ENCODE measurements at places on chromosomes 2 and 18.

GRCh38 chr18:22514655-22515054, 96.9 kb upstream of the CTAGE1 start:
- DNase-seq: no peak

GRCh38 chr2:174570318-174570958, 27.2 kb downstream of the WIPF1 start:
- DNase-seq: no peak

GRCh38 chr2:28810384-28811285, at the start of gene SPDYA:
TSS of gene SPDYA (plus strand) at chr2:28810834. CDS start at chr2:28816015, 5,181 bp downstream.
- no peak for DNase-seq

- DNase-seq: no peak
Observed at GRCh38 chr2:231683292-231684235, 24.8 kb upstream of the PTMA start.

- no peak for DNase-seq
Observed at GRCh38 chr2:113200236-113200635, 26.5 kb downstream of the PSD4 start.

- DNase-seq: no peak
Observed at GRCh38 chr2:38259311-38259710, 117.8 kb downstream of the ATL2 start.

GRCh38 chr2:236337465-236338325, 73.5 kb upstream of the ASB18 start:
- no peak for DNase-seq

- DNase-seq: no peak
Observed at GRCh38 chr2:204505946-204506345, 39.3 kb upstream of the PARD3B start.

- no peak for DNase-seq
Observed at GRCh38 chr2:236802862-236803261, 233.2 kb downstream of the ACKR3 start.

DNA sequence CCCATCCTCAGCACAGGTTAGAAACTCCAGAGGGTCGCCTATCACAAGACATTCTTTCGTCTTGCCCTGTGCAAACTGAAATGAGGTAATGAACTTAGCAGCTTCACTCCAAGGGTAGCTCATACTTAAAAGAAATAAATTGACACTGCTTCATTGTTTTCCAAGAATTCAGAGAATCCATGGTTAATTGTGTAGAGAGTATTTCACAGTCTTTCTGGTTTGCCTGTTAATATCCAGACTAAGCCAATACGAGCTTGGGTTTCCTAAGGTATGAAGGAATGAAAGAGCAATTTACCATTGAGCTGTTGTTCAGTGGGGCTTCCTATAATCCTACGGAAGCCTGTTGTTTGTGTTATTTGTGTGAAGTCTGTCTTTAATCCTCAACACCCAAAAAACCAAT, 58.7 kb downstream of the FAM124B start:
- DNase-seq: no peak

DNA sequence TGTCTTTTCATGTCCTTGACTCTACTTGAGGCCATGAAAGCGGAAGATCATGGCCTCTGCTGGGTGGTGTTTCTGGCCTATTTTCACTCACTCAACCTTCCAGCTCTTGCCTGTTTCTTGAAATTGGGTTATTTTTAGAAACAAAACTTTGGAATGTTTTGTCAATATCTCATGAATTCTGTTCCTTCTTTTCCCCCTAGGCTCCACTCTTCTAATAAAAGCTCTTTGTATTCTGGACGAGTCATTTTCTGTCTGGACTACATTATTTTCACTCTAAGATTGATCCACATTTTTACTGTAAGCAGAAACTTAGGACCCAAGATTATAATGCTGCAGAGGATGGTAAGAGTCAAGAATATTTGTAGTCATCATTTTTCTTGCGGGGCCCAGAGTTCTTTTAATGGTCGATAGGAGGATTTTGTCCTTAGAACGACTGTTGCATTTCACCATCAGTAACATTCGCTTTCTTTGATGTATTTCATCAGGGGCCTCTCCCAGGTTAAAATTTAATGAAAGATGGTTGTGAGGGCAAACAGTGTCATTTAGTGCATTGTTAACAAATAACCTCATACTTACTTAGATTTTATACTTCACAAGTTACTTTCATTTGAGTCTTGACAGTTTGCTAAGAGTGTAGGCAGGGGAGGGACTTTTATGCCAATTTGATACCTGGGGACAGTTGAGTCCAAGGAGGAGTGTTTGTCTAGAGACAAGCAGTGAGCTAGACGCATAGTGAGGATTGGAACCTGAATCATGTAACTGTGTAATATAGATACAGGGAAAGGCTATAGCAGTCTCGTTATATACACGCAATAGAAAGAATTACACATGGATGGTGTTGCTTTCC, 64.6 kb downstream of the TRPM8 start:
- DNase-seq: no peak

DNA sequence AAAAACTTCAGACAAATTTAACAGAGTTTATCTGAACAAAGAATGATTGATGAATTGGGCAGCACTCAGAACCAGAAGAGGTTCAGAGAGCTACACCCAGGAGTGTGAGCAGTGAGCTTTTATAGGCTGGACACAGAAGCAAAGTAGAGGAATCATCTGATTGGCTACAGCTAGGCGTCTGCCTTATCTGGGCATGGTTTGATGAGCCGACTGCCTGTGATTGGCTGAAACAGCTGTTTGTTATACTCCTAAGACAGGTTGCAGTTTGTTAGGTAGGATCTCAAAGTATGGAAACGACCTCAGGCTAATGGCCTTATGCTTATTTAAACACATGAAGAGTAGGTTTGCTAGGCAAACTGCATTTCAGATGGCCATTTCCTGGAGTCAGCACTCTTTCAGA, 188.9 kb downstream of the MYO1B start:
- DNase-seq: no peak

DNA sequence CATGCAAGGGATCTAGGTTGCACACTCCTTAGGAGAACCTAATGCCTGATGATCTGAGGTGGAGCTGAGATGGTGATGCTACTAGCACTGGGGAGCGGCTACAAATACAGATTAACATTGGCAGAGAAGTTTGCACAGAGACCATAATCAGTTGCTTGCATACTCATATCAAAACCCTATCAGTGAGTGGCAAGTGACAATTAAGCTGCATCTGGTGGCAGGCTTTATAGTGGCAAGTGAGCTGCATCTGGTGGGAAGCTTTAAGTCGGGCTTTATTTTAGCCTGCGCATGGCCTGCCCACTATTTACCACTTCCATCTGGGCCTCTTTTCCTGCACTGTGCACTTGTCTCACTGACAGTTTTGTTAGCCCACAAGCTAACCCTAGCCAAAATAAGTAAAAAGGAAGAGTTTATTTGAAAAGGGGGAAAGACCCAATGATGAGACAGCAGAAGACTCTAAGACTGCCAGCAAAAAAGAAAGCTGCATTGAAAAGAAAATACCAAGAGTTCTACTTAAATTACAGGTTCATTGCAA, 140.9 kb upstream of the B3GNT2 start:
- DNase-seq: no peak

- DNase-seq: no peak
Observed at GRCh38 chr18:24189007-24189528, 50.2 kb downstream of the CABYR start.

GRCh38 chr2:196437626-196438025, 201.9 kb upstream of the CCDC150 start:
- no peak for DNase-seq

DNA sequence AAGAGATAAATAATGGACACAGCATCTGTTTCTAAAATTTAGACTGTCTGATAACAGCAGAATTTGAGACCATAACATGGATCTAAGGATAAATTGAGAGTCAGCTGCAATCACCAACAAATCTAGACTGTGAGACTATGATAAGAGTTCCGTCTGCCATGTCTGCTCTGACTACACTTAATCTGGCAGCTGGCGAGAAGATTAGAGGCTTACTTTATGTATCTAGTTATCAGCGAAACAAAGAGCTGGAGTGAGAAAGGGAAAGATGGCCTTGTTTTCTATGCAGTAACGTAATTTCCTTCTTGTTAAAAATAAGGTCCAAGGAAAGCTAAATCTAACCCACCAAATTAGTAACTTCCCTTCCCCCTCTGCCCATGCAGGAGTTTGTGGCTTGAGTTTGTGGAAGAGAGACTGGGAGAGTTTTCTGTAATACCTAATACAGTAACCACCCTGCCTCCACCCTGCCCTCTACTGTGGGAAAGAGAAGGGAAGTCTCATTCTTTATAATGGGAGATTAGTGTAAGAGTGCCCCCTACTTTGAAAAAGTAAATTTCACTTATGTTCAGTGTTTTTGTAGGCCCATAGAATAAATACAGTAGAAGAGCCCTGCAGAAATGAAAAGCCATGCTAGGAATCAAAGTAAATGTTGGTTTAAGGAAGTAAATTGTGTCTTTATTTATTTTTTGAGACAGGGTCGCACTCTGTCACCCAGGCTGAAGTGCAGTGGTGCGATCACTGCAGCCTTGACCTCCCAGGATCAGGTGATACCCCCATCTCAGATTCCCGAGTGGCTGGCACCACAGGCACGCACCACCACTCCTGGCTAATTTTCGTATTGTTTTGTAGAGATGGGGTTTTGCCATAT, 27.5 kb downstream of the EML4 start:
- DNase-seq: no peak

GRCh38 chr2:34602262-34602661, 1003.2 kb upstream of the FAM98A start:
- DNase-seq: no peak

- no peak for DNase-seq
Observed at GRCh38 chr2:106995556-106995955, 109.6 kb upstream of the ST6GAL2 start.

DNA sequence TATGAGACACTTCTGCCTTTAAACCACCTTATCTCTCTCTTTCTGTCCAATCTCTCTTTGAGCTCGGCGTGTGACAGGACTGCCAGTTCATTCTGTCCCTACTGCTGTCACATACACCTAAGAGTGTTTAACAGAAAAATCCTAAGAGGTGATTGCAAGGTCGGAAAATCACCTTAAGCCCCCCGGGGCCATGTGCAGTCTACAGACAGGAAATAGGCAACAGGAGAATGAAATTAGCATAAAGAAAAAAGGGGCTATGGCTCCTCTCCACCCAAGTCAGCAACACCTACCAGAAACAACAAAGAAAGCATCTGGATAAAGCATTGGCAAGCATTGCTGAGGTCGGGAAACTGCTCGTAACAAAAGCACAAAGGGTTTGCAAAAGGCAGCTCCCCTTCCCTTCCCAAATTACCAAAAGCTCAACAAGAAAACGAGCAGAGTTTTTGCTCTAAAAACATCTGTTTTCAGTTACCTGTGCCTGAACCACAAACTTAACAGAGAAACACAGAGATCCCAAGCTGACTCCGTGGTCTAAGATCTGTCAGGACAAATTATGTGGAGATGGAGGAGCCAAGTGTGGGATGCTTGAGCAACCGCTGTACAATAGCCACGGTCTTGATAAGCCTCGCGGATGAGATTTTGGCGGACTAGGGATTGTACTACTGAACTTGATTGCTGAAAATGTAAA, 30.4 kb downstream of the ANKRD44 start:
- no peak for DNase-seq

DNA sequence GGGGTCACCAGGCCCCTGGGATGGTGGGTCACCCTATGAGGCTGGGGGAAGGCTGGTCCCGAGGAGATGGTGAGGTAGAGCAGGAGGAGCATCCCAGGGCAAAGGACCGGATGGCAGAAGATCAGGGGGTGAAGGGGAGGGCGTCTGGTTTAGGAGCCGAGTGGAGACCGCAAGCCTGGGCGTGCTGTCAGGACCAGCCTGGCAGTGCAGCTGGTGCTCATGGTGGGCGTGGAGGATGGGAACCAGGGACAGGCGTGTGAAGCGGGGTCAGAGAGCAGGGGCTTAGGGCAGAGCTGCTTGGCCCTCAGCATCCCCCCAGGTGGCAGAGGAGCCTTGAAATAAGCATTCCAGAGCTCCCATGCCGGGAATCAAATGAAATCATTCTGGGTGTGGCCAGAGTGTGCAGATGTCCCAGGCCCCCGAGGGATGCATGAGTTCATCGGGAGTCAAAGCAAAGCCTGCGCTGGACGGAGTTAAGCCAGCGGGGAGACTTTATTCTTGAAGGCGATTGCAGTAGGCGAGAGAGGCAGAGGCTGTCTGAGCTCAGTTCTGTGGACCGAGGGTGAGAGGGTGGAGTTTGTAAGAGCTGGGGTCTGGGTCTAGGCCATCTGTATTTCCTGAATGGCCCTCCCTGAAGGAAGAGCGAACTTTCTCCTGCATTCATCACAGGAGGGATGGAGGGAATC, 33.1 kb upstream of the MBP start:
- DNase-seq: no peak

DNA sequence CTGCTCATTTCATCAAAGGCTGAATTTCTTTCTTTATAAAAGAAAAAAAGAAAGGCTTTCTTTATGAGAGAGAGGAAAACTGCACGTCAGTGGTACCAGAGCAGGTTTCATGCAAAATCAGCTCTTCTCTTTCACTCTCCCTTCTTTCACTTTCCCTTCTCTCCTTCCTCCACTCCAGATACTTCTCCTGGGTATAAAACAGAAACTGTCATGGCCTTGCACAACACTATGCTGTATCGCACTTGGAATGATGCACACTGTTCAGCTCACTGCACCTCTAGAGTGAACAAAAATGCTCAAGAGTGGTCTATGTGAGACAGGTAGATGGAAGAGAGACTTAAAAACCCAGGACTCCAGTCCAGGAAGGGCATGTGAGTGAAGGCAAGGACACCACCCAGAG, 73.8 kb downstream of the KLF7 start:
- DNase-seq: no peak

- no peak for DNase-seq
Observed at GRCh38 chr2:38466409-38466808, 89.3 kb upstream of the ATL2 start.

GRCh38 chr2:13485256-13485655, 768.5 kb downstream of the TRIB2 start:
- no peak for DNase-seq

DNA sequence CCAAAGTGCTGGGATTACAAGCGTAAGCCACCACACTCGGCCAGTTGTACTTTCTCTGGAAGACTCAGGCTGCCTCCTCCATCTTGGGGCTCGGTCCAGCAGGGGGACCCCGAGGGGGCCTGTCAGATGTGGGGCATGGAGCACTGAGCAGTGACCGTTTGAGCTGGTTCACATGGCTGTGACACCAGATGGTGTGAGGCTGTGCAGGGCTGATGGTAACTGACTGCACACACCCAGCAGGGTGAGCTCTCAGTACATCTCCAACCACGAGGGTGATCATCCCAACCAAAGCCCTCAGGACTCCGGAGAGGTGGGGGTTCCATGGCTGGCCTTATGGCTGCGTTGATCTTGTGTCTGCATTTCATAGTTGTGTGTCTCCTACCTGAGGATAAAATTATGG, 63.4 kb downstream of the FAM168B start:
- DNase-seq: no peak

- DNase-seq: no peak
Observed at GRCh38 chr2:44433895-44434294, 72.1 kb downstream of the CAMKMT start.

- DNase-seq: no peak
Observed at GRCh38 chr2:88036606-88037005, 19.0 kb downstream of the KRCC1 start.

GRCh38 chr2:223943135-223943534, 2.0 kb downstream of the WDFY1 start:
- no peak for DNase-seq

DNA sequence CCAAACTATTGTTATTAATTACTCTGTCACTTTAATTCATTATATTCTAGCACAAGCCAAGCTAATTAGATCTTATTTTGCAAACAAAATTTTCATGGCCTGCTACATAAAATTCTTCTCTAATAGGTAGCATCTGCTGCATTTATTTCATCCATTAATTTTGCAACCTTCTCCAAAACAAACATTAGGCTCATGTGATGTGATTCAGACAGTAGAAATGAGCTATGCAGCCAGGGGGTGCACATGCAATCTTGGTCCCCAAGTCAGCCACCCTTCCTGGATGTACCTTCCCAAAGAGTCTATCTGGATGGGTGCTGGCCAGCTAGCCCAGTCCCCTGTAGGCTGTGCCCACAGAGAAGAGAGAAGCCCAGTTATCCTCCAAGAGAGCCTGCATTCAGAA, 242.1 kb upstream of the OSR1 start:
- DNase-seq: no peak
